ENCODE measurements at places on chromosomes 7 and 10.

DNA sequence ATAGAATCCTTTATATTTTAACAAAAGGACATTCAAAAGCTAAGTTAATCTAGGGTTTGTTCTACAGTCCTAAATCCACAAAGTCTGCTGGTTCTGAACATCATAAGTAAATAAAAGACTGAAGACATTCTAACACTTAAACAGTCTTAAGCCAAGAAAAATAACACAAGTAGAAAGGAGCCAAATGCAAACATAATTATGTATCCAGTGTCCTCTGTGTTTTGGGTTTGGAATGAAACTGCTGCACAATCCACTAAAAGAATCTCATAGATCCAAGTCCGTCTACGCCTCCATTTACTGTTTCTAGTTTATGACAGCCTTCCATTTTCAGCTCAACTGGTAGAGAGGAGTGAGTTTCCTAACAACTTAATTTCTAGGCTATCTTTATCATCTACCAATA, 623.6 kb upstream of the FZD8 start:
- DNase-seq, result no peak

DNA sequence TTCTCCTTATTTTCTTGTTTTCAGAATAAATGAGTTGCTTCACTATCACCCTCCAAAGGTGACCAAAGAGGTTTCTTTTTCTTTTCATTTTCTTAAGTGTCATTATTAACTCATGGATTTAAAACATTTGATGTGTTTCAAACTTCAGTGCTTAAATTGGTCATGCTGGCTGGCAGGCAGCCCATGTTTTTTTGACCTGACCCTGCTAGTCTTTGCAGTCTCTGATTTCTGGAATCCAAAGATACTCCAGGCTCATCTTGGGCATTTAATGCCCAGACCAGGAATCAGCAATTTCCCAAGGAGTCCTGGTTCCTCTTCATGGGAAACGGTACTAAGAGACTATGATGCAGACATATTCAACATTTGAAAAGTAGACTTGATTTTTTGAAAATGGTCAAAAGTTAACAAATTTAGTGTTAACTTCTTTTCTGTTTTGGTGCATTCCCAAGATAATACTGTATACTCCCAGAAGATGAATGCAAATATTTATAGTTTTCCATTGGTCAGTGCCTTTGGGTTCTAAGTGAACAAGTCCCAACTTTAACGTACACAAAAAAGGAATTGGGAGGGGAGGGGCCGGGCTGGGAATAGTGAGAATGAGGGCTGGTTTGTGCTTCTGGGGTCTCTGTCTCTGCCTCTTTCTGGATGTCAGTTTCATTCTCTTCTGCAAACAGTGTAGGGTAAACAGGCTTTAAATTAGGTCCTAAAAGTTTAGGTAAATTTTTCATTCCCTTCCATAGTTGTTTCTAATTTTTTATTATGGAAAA, 19.8 kb downstream of the NUB1 start:
- no peak for DNase-seq

DNA sequence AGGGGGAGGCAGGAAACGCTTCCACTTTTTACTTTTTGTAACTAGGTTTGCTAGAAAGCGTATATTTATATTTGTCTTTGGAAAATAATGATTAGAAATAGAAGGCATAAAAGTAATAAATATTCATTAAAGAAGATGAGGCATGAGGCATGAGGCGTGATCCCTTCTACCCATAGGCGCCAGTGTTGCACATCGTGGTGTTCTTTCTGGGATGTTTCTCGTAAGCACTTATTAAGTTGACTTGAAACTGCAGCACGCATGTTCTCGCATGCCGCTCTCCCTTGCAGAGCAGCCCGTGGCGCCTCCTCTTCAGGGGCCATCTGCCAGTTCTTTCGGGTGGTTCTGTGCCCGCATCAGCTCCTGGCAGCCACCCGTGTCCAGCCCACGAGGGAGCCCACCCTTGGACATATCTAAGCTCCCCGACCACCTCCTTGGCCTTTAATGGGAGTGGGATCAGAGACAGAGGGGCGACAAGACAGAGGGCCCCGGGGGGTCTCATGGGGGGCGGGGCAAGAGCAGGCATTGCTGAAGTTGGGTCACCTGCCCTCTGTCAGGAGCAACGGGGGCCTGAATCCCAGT, 28.5 kb upstream of the CSGALNACT2 start:
- no peak for DNase-seq

DNA sequence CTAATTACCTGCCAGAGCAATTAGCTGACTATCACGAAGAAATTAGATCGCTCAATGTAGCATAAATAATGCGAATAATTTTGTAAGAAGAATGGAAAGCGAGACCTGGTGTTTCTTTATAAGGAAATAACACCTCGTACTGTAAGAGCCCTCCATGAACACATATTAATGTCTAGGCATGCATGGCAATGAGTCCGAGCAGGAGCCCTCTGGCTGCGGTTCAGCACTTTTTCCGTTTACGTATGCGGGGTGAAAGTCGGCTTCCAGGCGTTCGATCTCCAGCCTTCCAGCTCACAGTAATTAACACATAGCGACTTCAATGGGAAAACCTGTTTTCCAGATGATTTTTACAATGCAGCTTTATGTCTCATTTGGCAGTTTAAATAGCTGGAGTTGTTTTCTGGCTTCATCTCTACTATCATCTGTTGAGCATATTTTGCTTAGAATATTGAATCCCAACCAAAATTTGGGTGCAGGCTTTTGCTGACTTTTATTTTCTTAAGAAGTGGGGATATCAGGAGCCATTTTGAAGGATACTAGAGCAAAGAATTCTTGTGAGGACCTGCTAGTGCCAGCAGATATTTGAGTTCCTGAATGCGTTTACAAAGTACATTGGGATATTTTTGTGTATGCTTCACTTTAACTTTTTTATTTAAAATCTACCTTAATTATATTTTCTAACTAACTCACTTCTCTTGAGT, 7.2 kb upstream of the SP8 start:
- no peak for DNase-seq

- DNase-seq, result peak; percentile 19
Measured at GRCh38 chr10:11237571-11237970, 219.9 kb downstream of the CELF2 start.

DNA sequence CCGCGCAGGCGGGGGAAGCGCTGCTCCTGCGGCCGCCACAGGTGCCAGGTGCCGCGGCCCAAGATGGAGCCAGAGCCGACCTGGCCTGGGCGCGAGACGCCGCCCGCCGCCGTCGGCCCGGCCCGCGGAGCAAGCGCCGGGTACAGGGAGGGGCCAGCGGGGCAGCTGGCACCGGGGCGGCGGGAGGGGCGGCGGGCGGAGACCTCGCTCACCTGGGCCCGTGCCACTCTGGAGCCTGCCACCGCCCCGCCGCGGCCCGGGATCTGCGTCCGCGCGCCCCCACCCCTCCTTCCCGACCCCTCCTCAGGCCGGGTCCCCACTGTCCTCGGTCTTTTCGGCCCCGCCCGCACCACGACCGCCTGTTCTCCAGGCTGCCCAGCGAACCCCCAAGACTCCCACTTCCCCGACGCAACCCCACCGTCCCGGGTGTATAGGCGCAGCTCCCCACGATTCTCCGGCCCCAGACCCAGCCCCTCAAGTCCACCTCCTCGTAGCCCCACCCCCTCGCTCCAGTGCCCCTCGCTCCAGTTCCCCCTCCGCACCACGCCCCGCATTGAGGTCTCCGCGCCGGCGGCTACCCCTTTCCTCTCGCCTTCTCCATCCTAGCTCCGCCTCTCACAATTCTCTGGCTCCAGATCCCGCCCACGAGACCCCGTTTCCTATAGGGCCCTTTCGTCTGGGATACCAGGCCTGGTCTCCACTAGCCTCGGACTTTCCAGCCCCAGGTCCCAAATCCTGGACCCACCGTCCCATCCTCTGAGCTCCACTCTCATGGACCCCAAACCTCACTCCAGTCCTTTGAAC, at the start of gene GPRIN2:
GPRIN2 (minus strand) TSS at position 144 of the 804 bp plus-strand sequence. CDS start 5,922 bp downstream, outside the sequence.
- DNase-seq, result no peak

- no peak for DNase-seq
Measured at GRCh38 chr7:134431815-134432214, 27.1 kb downstream of the AKR1B1 start.

GRCh38 chr10:29534590-29534989, 100.2 kb downstream of the SVIL start:
- DNase-seq, result no peak

- peak; percentile 2 for DNase-seq
Measured at GRCh38 chr7:87058744-87059524, 520 bp downstream of the ELAPOR2 start.

- DNase-seq, result no peak
Measured at GRCh38 chr7:79412915-79413314, 40.6 kb downstream of the MAGI2 start.

GRCh38 chr10:4541292-4541691, 284.7 kb upstream of the AKR1E2 start:
- DNase-seq, result no peak

GRCh38 chr7:100584054-100584682, 1.8 kb downstream of the LRCH4 start:
- DNase-seq, result no peak

DNA sequence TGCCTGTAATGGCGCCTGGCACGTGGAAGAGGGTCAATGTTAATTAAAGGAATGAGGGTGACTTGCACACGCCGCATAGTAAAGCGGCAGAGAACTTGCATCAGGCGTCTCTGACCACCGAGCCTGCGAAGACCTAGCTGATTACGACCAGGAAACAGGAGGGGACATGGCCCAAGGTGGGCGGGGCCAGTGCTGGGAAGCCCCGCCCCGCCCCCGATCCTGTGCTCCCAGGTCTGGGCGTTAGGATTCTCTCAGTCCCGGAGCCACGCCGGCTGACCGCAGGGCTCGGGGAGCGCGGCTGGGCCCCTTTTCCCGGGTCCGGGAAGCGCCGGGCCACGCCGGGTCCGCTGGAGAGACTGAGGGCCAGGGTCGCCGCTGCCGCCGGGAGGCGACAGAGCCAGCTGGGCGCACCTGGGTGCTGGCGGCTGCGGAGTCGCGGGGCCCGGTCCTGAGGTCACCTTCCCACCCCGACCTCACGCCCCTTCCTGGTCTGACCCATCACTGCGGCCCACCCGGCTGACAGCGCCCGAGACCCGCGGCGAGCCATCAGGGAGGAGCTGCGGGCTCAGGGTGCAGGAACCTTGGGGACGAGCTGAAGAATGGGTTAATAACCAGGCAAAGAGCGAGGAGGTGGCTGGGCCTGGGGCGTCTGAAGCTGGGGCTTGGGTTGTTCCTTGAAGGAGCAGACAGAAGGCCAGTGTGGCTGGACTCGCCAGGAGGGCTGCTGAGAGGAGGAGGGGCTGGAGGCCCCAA, 23.0 kb upstream of the GRID1 start:
- no peak for DNase-seq

DNA sequence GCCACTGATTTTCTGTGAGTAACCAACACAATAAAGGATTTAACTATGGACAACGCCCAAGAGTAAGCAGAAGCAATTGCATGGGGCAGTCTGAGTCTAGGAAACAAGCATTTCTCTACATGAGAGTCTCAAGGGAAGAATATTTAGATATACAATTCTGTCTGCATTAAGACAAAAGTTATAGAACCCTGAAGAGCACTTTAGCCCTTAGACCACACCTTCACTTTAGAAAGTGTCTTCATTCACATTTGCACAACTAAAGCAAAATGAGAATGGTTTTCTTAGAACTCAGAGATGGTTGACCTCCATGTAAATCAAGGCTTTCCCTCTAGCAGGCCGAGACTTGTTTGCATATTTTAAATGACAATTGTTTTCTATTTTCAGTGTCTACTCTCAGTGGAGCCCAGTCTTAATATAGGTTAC, 25.5 kb upstream of the TRIM24 start:
- no peak for DNase-seq

GRCh38 chr7:100173806-100174495, 3.2 kb downstream of the GPC2 start:
- DNase-seq, result no peak

GRCh38 chr10:51063659-51064535, 10.4 kb upstream of the PRKG1 start:
- DNase-seq, result no peak

DNA sequence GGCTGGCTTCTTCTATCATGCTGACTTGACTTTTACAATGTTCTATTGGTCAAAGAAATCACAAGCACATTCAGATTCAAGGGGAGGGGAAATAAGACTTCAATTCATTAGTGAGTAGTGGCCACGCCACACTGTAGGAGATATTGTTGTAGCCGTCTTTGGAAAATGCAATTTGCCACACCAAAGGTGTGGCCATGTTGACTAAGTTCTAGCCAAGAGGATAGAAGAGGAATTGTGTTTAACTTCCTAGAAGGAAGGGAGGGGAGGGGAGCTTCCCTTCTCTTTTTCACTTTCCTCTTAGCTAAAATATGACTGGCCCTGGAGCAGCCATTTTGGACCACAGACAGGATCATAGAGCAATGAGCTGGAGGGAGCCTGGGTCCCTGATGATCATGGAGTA, 3.4 kb upstream of the PRKAR2B start:
- DNase-seq, result no peak

DNA sequence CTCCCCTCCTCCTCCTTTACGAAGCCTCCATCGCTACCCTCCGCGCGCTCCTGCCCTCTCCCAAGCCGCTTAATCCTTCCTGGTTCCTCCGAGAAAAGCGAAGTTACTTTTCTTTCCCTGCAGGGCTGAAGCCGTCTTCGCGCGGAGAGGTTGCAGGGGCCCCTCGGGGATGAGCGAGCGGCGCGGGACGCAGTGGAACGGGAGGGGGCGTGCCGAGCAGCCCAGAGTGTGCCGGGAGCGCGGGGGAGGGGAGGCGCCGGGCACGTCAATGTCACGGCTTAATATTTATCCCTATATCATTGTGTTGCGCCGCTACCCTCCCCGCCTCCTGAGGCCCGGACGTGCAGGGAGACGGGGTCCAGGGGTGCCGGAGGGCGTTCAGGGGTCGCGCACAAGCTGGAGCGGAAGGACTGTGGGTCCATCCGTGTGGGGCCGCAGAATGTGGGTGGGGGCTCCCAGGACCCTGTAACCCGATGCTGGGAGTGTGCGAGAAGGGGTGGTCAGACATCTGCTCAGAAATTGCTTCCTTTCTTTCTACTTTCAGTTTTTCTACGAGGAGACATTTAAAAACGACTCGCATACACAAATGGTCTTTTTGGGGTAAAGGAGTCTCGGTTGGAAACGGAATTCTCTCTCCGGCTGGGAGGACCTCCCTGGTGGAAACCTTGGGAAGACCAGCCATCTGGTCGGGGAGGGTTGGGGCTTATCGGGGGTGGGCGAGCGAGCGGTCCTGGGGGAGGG, 2.4 kb downstream of the CDK6 start:
- peak; percentile 84 for DNase-seq

- DNase-seq, result no peak
Measured at GRCh38 chr10:60149003-60149402, 240.7 kb downstream of the ANK3 start.

- DNase-seq, result no peak
Measured at GRCh38 chr7:73520673-73521635, 1.1 kb downstream of the BAZ1B start.

Measured in stimulated activated CD4-positive, alpha-beta T cell treated with anti-CD3 and anti-CD28 coated beads, Interleukin-4, amount 100 ng/mL, for 4 hours (primary cell).